ENCODE measurements at places on chromosomes 1 and 21.
A peak's percentile ranks its signal among the peaks of the same experiment; 100 is the strongest.

DNA sequence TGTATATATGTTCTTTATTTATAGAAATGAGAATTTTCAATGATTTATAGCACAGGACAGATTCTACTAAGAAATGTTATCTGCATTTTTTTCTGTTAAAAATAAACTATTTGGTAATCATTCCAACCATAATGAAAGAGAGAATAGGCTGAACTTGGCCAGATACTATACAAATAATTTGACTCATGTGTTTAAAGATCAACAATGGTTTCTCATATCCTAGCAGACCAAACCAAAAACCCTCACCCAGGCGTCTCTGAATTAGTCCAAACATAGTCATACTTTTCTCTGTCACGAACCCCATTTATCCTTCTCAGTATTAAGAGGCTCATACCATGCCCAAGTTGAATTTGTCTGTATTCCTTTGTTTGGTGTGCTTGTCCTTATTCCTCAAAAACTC is 40.3 kb downstream of the RPE65 start:
- DNase-seq: peak; percentile 1

DNA sequence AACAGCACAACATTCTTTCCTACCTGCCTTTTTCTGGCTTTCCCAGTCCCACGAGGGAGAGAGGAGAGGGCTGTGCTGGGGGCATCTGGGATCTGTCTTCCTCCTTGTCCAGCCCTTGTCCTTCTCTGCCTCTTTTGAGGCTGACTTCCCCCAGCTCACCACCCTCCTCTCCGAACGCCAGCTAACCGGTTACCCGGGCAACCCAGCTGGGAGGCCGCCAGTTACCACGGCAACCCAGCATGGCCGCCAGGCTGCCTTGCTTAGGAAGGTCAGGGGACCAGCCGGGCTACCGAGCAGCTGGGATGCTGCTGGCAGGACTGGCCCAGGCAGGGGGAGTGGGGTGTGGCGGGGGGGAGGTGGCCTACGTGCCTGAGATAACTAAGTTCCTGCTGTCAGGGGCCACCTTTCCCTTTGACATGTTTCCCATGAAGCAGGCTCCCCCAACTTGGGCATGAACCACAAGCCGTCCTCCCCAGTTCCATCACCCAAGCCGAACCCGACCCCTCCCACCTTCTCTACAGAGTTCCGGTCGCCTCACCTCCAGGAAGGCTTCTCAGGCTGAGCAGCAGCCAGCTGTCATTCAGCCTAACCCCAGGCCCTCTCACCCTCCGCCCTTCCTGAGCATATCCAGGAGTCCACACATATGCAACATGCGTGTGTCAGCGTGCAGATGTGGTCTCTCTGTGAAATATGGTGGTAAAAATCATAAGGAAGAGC is 8.7 kb downstream of the PLEKHA6 start:
- DNase-seq: no peak

DNA sequence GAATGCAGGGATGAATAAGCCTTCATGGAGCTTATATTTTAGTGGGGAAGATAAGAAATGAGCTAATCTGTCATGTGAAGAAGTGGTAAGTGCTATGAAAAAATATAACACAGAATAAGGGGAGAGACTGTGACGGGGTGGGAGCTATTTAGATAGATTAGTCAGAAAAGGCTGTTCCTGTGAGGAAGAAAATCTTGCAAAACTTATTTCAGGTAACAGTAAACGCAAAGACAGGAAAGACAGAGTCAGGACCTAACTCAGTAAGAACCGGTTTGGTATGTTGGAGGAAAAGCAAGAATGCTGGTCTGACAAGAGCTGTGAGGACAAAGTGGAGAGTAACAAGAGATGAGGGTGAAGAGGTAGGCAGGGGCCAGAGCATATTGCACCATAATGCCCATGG is 22.0 kb downstream of the GNAI3 start:
- no peak for DNase-seq

DNA sequence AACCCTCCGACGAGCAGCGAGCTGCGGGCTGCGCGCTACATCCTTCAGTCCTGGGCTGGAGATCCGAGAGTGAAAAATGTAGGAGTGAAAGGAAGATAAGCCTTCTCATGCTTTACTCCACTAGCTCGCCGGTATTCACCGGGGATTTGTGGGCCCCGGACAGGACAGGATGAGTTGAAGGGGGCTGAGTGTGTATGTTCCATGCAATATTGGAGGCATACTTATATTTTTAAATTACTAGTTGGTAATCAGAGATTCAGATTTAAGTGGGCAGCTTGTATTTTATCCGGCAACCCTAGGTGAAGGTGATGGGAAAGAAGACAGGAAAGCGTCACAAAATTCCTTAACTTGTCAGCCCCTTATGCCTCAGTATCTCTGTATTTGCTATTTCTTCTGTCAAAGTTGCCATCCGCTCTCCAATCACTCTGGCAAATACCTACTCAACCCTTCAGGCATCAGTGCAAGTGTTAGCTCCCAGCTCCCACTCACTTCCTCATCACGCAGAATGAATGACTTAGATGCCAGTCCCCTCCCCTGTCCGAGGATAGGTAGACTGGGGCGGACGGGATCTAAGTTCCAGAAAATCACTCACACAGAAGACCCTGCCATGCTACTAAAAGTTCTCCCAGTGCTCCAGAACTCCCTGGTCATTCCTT is 503 bp upstream of the PIGM start:
- peak; percentile 18 for DNase-seq

DNA sequence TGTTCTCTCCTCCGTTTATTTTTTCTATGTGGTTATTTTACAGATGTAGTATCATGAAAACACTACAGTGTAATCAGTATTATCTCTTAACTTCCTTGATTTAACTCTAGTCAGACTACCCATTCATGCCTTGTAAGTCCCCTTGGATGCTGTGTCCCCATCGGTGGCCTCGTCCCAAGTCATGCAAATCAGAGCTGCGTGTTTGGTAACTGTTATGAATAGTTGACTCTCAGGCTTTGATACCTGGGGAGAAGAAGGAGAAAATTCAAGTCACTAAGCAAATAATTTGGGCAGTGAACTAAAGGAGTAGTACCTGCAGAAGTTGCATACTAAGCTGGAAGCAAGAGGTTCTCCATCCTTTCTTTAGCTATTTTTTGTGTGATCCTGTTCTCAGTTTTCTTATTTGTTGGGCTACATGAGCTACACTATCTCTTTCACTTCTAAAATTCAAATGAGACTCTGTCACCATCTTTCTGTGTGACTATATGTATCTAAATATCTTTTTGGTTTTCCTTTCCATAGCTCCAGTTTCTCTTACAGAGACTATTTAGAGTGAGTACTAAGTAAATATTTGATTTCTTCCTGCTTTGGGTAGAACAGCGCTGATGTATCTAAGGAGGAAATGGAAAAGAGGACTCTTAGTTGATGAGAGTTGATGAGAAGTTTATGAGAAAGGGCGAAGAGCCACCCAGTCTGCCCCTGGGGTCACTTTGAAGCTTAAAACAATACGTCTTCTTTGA is 50.9 kb downstream of the VANGL2 start:
- DNase-seq: no peak

- DNase-seq: peak; percentile 16
Observed at GRCh38 chr21:40143822-40144525, 276.7 kb downstream of the PCP4 start.

DNA sequence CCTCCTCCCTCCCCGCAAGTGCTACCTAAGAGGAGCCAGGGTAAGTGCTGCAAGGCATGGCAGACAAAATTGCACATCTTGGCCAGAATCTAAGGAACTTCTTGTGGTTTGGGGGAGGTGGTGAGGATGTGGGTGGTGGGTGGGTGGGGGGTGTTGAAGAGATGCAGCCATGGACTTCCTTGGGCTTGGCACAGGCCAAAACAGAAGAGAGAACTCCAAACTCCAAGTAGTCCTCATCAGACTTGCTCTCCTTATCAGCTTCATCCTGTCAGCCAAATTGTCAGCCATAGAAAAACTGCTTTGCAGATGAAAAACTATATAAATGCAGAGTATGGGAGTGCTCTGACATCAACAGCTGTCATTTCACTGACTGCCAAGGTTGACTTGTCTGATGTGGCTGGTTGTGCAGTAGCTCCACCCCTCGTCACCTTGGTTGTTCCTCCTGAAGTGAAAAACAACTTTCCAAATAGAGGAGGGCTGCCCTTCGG is 7.1 kb downstream of the AMIGO1 start:
- no peak for DNase-seq

DNA sequence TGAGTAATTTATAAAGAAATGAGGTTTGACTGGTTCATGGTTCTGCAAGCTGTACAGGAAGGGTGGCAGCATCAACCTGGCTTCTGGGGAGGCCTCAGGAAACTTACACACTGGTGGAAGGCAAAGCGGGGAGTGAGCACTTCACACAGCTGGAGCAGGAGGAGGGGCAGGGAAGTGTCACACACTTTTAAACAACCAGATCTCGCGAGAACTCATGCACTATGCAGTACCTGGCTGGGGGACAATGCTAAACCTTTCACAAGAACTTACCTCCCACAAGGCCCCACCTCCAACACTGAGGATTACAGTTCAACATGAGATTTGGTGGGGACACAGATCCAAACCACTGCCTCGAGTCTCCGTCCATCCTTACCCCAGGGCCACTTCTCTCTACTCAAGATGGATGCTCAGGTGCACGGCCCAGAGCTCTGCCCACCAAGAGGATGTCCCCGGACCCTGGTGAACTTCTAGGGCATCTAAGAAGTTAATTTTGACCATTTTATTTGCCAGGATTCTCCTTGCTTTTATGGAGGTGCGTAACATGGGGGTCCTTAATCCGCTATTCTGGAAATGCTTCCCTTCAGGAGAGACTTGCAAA is 22.7 kb upstream of the ACTRT2 start:
- no peak for DNase-seq

DNA sequence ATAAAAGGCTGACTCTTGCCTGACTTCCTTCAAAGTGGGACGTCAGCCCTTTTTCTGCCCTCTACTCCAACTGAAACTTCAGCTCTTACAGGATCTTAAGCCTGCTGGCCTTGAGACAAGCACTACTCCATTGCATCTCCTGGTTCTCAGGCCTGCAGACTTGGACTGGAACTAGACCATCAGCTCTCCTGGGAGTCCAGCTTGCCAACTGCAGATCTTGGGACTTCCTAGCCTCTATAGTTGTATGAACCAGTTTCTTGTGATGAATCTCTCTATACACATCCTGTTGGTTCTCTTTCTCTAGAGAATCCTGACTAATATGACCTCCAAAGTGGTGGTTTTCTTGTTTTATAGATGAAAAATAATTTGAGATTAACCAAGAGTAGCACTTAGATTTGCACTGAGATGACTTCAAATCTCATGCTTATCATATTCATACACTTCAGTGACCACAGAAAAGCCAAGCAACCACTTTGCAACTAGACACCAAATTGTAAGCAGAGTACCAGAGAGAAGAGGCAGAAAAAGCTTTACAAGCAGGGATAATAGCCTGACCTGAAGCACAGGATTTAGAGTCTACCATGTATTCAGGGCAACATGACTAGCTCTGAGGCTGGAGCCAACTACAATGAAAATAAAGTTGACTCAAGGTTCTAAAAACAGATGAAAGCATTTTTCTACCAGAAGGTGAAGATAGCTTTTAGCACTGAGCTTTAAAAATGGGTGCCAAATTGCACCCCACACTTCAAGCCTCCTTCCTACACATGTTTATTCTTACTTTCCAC is 661.3 kb upstream of the USP24 start:
- no peak for DNase-seq

- DNase-seq: no peak
Observed at GRCh38 chr1:216346526-216346925, 76.7 kb downstream of the USH2A start.

- DNase-seq: no peak
Observed at GRCh38 chr1:37914719-37915475, 32.0 kb downstream of the INPP5B start.

DNA sequence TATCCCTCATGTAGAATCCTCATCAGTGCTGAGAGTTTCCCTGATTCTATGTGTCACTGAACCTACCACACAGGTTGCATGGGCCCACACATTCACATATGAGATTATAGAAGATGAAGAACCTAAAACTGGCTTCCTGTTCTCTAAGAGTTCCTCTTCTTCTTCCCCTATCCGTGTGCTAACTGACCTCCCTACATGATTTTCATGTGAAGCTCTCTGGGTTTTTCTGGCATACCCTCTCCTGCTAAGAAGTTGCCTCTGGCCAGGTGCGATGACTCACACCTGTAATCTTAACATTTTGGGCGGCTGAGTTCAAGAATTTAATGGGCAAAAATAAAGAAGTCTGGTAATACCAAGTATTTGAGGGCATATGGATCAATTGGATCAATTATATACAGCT is 5.5 kb upstream of the CD244 start:
- no peak for DNase-seq

GRCh38 chr1:173581383-173582079 is 21.3 kb downstream of the SLC9C2 start:
- no peak for DNase-seq

GRCh38 chr1:240310226-240310925 is 218.7 kb downstream of the FMN2 start:
- no peak for DNase-seq

DNA sequence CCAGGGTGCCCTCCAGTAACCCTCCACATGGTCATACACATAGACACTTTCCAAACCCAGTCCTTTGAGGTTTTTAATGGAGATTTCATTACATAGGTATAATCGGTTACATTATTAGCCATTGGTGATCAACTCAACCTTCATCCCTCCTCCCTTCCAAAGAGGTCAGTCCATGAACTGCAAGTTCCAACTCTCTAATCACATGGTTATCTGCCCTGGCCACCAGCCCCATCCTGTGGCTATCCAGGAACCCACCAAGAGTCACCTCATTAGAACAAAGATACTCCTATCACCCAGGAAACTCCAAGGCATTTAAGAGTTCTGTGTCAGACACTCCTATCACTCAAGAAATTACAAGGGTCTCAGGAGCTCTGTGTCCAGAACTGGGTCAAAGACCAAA is 12.2 kb downstream of the ATP1A4 start:
- no peak for DNase-seq

DNA sequence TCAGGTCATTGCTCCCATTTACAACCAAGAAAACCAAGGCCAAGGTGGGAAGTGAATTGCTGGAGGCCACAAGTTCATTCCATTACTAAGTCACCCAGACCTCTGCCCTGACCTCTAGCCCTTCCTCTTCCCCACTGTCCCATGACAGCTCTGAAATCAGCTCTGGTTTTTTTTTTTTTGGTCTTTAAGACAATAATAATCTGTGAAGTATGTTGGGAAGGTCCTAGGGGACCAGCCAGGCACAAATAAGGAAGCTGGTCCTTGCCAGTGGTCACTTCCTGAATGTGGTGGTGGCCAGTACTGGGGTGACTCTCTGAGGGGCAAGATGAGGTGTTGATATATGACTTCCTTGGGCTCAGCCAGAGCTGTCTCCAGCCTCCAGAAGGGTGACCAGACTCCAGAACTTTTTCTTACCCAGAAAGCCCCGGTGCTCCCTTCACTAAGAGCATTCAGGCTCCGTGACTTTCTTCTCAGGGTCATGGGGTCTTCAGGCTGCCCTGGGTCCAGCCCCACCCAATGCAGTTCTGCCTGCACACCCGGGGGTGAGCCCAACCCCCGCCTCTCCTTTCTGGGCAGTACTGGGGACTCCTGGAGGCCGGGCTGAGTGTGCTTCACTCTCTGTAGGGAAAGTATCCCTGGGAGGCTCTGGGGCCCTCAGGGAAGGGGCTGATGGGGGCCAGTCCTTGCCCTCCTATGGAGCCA is 159.6 kb downstream of the PTPRU start:
- no peak for DNase-seq
